Mesenchymal stem cell (in vitro differentiated cells and primary cell): ENCODE measurements at places on chromosomes 1 and 21.

- DNase-seq, result no peak
Observed at GRCh38 chr1:210361665-210362064, 33.0 kb downstream of the HHAT start.

GRCh38 chr1:90722874-90723589 lies 5.9 kb upstream of the BARHL2 start:
- DNase-seq, result no peak

DNA sequence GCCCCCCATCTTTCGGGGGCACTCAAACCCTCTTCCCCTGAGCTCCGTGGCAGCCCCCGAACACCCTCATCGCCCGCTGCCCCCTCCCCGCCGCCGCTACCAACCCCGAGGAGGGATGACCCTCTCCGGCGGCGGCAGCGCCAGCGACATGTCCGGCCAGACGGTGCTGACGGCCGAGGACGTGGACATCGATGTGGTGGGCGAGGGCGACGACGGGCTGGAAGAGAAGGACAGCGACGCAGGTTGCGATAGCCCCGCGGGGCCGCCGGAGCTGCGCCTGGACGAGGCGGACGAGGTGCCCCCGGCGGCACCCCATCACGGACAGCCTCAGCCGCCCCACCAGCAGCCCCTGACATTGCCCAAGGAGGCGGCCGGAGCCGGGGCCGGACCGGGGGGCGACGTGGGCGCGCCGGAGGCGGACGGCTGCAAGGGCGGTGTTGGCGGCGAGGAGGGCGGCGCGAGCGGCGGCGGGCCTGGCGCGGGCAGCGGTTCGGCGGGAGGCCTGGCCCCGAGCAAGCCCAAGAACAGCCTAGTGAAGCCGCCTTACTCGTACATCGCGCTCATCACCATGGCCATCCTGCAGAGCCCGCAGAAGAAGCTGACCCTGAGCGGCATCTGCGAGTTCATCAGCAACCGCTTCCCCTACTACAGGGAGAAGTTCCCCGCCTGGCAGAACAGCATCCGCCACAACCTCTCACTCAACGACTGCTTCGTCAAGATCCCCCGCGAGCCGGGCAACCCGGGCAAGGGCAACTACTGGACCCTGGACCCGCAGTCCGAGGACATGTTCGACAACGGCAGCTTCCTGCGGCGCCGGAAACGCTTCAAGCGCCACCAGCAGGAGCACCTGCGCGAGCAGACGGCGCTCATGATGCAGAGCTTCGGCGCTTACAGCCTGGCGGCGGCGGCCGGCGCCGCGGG lies 837 bp downstream of the FOXD3 start:
- DNase-seq, result no peak

GRCh38 chr1:89451011-89451410 lies 73.6 kb upstream of the LRRC8B start:
- DNase-seq, result peak; percentile 19

DNA sequence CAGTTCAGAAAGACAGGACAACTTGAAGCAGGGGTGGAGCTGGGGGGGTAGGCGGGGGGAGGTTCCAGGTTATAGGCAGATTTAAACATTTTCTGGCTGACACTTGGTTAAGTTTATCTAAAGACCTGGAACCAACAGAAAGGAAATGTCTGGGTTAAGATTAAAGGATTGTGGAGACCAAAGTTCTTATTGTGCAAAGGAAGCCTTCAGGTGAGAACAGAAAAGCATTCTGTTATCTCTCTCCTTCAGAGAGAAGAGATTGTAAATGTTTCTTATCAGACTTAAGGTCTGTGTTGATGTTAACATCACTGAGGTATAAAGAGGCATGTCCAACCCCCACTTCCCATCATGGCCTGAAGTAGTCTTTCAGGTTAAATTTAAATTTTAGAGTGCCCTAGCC lies 3.7 kb upstream of the ACADM start:
- DNase-seq, result no peak

GRCh38 chr1:94178901-94179300 lies 58.0 kb upstream of the ABCA4 start:
- no peak for DNase-seq

DNA sequence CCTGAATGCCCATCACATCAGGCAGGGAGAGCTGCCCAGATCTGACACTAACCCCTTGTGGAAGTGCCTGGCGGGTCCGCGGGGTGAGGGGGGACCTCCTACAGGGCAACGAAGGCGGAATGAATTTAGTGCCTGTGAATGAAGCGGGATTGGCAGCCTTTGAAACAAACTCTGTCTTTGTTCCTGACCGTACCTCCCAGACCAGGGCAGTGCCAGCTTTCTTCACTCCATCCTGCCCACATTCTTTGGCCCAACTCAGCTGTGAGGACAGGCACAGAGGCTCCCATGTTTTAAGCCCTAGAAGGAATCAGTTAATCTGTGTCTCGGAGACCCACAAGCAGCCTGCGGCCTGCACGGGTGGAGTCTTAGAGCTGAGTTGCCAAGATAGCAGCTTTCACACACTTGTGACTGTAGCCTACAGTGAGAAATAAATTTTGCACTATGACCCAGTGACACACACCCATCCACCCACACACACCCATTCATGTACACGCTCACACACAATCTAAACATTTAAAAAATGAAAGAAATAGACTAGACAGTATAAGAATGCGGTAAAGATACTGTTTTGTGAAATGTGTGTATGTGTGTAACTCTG lies 60.1 kb upstream of the USP24 start:
- no peak for DNase-seq

GRCh38 chr1:117663156-117663902 lies 57.5 kb downstream of the TENT5C start:
- DNase-seq, result no peak

- DNase-seq, result no peak
Observed at GRCh38 chr1:15709226-15709625, 25.1 kb downstream of the PLEKHM2 start.

- no peak for DNase-seq
Observed at GRCh38 chr1:167516404-167517388, 1.6 kb downstream of the CD247 start.

GRCh38 chr1:201686714-201687455 lies 142.1 kb upstream of the IPO9 start:
- DNase-seq, result peak; percentile 37

GRCh38 chr1:214898718-214899117 lies 183.8 kb upstream of the KCNK2 start:
- no peak for DNase-seq

DNA sequence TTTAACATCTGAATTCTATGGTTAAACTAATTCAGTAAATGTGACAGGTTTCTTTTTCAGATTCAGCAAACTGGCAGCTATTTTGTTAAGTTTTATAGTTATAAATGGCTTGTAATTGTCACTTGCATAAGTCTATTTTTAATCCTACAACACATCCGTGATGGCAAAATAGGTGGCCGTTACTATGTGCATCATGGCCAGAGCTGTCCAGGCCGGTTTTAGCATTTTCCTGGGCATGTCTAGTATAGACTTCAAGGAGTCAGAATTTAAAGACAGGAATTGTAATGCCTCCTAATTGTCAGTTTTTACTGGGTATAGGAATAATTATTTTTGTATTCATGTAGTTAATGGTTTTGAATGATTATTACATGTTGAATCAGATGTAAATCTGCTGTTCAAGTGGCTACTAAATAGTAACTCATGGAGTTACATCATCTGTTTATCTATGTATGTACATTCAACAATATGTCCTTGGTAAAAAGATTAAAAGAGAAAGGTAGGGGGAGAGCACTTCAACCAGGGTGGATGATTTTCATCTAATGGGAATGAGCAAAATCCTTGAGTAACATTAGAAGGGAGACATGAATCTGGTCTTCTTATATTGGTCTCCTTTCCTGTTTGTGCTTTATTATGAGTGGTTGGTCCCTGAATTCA lies 3.2 kb upstream of the B3GALT2 start:
- no peak for DNase-seq

GRCh38 chr1:222739465-222739864 lies 2.5 kb downstream of the FAM177B start:
- no peak for DNase-seq

DNA sequence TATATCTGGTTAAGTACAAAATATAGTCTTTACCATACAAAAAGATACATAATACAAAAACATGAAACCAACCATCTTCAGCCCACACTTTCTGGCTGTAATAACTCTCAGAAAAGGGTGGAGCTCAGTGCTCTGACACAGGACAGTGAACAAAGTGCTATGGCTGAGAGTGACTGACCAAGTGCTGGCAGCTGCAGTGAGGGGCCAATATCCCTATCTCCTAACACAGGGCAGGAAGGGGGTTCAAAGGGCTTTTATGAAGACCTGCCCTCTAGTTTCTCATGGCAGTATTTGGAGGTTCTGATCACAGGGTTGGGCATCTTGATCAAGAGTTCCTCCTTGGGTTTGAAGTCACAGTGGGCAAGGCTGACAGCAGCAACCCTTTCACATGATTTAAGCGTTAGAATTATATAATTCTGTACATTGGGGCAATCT lies 3.9 kb downstream of the TXNIP start:
- no peak for DNase-seq

DNA sequence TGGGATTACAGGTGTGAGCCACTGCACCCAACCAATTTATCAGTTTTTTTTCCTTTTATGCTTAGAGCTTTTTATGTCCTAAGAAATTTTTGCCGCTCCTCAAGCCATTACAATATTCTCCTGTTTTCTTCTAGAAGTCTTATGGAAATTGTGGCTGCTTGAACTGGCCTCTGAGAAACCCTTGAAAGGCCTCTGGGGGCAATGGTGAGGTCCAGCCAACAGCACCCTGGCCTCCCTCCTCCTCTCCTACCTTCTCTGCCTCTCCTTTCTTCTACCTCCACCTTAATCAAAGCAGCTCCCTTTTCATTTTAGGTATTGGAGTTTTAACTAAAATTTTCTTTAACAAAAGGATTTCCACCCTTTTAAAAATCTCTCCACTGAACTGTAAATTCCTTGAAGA lies 24.5 kb upstream of the RGS16 start:
- DNase-seq, result no peak

DNA sequence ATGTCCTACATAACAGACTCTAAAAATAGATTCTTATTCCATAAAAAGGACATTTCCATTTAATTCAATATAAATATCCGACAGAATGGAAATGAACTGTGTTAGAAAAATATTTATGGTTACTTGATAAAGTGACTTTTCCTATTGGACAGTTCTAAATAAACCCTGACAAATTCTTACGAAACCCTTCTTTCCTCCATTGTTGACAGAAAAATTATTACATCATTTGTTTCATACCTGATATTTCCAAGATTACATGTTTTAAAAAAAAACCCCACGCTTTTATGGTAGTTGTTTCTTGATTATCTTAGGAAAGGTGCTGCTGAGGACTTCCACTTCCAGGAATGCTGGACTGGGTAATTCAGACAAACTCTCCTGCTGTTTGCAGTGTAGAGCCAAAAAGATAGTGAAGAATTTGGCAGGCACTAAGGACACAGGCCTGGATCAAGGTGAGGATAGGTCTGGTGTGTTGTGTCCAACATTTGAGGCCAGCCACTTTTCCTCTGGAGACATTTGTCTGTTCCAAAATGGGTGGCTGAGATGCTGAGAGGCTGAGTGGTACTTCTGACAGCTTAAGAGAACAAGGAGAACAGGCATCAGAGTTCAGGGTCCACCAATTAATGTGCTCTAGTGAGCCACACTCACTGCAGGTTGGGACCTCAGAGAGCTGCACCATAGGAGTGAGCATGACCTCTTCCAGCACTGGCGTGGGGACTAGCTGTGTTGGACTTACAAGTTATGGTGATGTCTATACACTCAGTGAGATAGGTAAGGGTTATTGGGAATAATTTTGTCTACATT lies 7.0 kb upstream of the C1orf116 start:
- DNase-seq, result no peak

DNA sequence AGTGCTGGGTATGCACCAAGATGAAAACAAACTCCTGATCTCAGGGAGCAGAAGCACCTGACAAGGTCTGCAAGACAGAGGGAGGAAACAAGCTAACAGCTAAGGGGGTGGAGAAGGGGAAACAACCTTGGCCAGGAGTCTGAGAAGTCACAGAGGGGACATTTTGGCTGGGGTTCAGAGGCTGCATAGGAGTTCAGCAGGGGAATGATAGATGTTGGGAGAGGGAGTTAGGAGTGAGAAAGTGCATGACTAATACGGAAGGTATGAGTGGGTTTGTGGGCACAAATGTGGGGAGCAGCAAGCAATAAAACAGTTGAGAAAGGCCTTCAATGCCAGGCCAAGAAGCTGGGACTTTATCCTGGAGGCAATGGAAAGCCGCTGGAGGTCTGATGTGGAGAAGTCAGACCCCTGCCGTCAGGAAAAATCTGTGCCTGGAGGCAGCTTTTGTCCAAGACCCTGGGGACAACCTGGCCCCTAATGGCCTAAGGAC lies 16.4 kb downstream of the EPHA2 start:
- peak; percentile 91 for DNase-seq

DNA sequence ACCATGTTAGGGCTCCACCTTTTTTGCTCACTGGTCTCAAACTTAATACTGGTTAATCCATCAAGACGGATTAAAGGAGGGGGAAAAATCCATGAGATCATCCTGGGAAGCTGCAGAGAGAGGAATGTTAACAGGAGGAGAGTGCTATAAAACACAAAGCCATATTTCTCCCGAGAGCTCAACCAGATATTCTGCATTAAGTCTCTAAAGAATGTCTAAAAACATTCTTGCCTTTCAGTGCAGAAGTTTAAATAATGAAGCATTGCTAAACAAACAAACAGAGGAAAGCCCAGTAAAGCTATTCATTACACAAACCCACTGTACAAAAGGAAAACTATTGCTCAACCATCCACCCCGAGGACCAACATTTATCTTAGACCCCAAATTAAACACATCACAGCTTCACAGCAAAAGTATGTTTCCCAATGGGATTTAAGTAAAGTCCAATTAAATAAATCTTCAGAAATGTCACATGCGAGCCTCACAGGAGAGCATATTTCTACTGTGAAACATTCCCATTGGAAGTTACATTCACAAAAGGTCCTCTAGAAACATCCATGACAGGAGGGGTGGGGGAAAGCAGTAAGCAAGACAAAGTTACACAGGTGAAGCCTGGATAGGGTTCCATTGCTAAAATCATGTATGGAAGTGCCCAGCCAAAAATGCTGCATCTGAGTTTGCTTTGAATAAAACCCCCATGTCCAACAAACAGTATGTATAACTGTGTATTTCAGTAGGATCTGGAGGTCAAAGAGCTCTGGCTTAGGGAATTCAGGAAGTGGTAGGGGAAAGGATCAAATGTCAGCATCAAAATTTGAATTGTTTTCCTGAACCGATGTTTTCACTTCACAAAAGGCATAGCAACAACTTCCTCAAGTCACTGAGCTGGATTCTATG lies 23.3 kb downstream of the DUSP10 start:
- peak; percentile 85 for DNase-seq
